ENCODE measurements at places on chromosomes 4 and X.

GRCh38 chrX:40248822-40249221 is 151.1 kb upstream of the BCOR start:
- DNase-seq: no peak

DNA sequence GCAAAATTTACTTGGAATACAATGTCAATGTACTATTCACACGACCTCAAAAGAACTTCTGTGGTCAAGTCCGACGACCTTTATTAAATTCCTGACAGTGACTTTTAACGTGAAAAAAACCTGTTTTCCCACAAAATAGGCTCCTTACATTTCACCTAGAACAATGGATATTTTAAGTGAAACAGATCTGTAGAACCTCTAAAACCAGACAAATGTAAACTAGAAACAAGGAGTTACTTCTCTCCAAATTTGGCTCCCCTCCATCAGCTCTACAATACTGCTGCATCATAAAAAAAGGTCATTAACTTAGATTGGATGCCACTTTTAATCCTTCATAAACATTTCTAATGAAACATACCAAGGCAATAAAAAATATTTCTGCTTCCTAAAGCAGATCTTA is 1.2 kb downstream of the NEK1 start:
- DNase-seq: no peak

DNA sequence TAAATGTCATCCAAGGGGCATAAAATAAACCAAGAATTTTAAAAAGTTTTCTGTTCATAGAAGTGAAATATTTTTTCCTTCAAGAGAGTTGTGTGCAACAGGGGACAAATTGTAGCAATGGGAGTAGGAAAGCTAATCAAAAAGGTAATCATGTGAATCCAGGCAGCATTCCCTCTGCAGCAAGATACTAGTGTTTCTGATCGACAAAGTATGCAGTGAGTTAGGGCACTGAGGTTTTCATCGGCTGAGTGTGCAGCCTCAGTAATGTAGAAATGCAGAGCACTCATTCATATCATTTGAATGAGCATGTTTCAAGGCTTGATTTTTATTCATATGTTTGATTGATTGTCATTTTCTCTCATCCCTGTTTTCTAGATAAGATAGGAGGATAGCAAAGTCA is 321.7 kb downstream of the PCDH7 start:
- DNase-seq: peak; percentile 37

- peak; percentile 75 for DNase-seq
These were observed 90.0 kb upstream of the GATB start for GRCh38 chr4:151850791-151851213.

DNA sequence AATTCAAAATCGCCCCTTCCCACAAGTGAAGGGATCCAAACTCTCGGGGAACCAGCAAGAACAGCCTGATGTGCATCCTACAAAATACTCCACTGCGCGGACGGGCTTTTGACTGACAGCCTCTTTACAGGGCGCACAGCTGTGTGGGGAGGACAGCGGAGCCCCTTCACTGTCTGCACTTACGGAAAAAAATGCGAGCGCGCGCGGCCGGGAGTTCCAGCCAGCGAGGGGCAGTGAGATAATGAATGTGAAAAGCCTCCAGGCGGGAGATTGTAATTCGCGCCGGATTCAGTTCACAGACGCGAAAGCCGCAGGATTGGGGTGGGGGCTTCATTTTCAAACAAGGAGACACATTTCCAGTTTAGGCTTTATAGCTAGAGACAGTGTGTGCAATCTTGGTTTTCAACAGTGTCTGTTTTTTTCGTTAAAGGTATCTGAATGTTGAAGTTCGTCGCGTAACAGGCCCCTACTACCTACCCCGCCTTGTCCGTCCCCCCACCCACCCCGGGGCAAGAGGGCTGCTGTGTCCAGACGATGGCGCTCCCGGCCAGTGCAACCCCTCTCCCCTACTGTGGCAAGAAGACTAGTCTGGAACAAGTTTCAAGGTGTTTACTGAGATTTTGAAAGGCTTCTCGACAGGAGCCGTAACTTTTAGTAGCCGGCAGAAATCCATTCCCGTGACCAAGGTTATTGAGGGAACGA is 1.7 kb upstream of the GPR50 start:
- DNase-seq: no peak

GRCh38 chr4:147236806-147237205 is 244.1 kb upstream of the EDNRA start:
- no peak for DNase-seq

DNA sequence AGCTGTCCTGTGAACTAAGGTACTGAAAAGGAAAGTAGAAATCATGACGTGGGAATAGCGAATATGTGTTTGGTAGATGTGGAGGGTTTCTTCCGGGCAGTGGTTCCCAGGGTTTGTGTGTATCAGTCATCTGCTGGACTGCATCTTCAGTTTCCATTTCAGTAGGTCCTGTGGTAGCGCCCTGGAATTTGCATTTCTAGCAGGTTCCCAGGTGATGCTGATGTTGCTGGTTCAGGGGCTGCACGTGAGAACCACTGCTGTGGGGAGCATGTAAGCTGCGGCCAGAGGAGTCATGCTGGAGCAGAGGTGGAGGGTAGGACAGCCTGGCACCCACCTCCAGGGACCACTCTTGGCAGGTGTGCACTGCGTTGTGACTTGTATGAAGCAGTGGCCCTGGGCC is 47.1 kb downstream of the ARHGAP10 start:
- DNase-seq: no peak

DNA sequence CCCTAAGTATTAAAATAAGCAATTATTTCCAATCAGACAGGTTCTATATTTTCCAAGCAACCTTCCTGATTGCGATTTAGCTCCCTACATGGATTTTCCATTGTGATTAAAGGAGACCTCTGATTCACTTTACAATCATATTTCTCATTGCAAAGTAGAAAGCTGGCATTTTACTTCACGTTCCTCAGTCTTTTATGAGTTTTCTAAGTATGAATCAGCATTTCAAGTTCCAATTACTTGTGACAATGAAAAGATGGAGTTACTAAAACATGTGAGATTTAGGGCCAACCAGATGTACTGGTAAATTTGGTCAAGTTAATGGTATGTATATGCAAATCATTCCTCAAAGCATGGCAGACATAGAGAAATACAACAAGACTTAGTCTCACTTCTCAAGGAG is 206.2 kb downstream of the KCNIP4 start:
- DNase-seq: no peak

DNA sequence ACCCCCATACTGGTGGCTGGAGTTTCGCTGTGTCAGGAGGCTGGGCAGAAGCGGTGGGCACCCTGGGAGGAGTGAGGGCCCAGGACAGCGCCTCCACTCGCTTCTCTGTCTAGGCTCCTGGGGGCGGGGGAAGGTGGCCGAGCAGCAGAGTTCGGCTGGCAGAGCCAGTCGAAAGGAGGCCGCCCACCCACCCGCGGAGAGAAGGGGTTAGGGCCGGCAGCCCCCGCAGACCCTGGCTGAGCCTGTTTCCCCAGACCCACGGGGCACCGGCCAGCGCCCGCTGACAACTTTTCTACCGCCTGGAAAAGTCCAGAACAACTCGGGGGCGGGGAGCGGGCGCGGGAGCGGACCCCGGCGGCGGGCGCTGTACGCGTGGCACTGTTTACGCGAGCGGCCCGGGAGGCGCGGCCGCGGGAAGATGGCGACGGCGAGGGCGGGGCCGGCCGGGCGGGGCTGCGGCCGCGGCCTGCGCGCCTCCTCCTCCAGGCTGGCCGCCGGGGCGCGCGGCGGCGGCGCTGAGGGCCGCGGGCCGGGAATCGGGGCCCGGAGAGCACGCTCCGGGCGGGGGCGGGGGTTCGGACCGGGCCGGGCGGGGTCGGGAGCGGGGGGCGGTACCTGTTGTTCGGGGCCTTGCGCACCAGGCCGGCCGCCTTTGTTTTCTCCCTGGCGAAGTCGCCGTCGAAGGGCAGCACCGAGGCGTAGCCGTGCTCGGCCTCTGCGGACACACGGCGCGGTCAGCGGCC is 628 bp downstream of the MXD4 start:
- DNase-seq: peak; percentile 35

DNA sequence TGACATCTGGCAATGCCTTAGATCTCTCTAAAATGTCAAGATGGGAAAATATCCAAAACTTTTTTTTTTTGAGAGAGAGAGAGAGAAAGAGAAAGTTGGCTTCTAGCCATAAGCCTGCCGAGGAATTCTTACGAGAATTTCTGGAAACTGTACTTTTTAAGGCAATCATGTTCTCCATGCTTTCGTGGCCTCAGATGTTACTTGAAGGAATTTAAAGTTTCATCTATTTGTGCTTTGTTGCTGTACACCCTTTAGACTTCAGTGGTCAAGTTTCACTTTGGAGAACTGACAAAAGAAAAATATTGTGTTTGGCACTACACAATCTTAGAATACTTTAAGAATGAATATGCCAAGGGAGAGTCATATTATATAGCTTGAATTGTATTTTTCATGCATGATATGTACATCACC is 53.9 kb downstream of the FAT4 start:
- peak; percentile 57 for DNase-seq

DNA sequence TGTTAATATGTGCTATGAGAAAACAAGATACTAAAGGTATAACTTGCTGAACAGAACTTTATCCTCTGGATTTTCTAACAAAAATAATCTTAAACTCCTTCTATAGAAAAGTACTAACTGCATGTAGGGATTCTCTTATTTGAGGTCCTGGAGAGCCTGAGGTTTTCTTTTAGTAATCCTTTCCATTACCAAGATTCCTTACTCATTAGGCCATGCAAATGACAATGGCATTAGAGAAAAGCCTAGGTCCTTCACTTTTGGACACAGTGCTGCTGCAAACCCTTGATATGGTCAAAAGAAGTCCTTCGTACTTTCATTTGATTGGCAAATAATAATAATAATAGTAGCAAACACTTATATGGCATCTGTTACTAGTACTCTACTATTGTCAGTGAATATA is 3.2 kb downstream of the MMRN1 start:
- DNase-seq: no peak

DNA sequence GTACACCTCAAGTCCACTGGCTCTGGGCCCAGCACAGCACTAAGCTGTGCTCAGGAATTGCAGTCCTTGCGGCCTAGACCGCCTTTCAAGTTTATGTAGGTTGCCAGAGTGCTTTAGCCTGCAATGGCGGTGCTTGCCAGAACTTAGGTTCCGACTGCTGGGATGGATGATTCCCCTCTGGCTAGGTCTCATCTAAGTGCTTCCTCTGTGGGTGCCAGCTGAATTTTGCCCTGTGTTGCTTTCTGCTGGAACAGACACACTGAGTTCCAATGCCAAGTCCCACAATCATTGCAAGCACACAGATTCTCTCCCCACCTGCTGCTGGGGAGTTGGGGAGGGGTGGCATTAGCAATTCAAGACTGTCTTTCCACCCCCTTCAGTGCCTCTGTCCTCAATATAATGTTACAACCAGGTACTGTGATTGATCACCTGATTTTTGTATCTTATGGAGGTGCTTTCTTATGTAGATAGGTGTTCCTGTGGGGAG is 129.5 kb downstream of the GRID2 start:
- DNase-seq: no peak

DNA sequence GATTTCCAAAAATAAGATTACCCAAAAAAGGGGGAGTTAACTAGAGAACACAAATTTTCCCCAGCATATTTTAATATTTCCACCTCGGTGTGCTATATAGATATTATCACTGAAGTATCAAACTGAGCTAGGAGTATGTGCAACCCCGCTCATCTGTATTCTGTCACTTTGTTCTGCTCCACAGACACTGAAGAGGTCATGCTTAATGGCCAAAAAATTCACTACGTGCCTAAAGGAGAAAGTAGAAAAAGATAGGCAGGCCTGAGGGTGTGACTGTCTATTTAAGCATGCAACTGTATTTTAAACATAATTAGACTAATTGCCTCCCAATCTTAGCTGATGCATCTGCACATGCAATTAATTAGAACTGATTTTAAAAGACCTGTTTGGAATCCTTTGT is 24.5 kb downstream of the SH3RF1 start:
- no peak for DNase-seq

- no peak for DNase-seq
These were observed 10.2 kb upstream of the KCNE5 start for GRCh38 chrX:109635146-109635545.

DNA sequence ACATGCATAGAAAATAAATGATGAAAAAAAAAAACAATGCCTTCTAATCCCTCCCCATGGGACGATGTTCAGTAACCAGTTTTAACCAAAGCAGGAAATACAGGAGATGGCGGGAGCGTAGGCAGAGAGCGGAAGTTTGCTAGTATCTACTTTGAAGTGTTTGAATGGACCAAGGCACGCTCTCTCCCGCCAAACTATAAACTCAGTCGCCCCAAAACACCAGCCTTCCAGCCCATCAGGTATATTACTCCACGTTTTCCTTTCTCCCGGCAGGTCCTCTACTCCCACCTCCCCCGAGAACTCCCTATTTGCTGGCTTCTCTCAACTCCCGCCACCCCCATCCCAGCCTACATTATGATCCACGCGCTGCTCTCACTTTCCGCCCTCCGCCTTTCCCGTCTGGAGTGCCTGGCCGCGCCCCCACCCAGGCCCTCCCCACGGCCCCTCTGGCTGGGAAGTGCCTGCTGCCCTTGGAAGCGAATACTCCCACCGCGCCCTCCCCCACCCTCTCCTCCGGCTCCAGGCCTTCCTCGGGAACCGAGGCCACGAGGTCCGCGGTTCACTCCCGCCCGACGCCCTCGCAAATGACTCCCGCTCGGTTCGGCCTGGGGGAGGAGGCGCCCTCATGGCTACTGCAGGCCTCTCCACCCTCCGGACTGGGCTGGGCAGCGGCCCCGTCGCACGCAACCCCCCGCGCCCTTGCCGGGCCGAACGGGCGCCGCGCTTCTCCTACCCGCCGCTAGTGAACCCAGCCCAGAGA is 723 bp downstream of the DHX15 start:
- peak; percentile 78 for DNase-seq

GRCh38 chr4:183905593-183906488 is 734 bp downstream of the STOX2 start:
- no peak for DNase-seq

DNA sequence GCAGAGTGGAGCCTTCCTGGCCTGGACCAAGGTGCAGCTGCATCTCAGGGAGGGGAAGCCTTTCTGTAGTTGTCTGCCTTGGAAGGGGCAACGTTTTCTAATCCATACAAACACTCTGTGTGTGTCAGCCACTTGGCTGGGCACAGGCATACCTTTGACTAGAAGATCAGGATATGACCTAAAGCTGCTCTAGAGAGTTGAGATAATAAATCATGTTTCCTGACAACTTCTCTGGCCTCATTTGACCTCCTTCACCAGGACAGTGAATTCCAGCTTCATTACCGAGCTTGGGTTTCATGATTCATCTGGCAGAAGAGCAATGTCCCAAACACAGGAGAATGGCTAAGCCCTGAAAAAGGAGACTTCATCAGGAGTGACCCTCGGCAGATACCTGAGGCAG is 89.6 kb upstream of the KIT start:
- DNase-seq: peak; percentile 84

- no peak for DNase-seq
These were observed 33.7 kb downstream of the FRMD7 start for GRCh38 chrX:132094164-132094563.

- DNase-seq: peak; percentile 70
These were observed 68.1 kb upstream of the NAP1L5 start for GRCh38 chr4:88765729-88766128.

DNA sequence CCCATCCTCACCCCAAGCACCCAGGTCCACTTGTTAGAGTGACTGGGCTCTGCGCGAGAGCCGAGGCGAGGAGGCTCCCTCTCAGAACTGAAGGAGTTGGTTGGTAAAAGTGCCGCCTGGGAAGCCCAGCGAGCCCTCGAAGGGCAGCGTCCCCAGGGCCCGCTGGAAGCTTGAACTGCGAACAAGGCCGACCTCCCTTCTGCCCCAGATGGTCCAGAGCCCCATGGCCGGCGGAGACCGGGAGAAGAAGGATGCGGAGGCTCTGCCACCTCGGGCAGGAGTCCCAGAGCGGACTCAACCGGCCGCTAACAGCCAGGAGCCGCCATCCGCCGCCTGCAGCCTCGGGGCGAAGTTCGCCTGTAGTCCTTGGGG is 116.3 kb upstream of the TEX13C start:
- no peak for DNase-seq

All from NCI-H226 (cell line).